ENCODE measurements at places on chromosomes 3 and 15.

DNA sequence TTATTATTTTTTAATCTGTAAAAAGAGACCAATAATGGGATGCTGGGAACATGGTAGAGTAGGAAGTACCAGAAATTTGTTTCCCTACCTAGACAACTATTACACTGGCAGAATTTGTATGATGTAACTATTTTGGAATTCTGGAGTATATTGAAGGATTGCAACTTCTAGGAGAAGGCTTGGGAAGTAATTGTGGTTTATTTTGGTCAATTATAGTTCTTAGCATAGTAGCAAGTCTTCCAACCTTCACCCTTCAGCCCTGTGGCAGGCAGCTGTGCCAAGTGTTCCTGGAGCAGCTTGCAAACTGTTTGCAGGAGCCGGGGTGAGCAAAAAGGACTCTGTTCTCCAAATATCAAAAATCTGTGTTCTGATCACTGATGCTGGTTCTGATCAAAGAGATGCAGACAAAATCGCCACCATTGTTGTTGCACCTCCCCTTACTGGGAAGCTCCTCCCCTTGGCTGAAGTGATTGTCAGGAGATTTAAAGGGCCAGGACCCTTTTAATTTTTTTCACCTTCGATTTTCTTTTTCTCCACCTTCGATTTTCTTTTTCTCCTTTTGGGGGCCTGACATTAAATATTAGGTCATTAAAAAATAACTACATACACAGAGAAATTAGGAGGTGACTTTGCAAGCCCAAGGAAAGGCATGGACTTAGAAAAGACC is 363.3 kb downstream of the SLC9A9 start:
- DNase-seq: no peak

- DNase-seq: no peak
Measured at GRCh38 chr3:173826901-173827609, 429.5 kb downstream of the NLGN1 start.

DNA sequence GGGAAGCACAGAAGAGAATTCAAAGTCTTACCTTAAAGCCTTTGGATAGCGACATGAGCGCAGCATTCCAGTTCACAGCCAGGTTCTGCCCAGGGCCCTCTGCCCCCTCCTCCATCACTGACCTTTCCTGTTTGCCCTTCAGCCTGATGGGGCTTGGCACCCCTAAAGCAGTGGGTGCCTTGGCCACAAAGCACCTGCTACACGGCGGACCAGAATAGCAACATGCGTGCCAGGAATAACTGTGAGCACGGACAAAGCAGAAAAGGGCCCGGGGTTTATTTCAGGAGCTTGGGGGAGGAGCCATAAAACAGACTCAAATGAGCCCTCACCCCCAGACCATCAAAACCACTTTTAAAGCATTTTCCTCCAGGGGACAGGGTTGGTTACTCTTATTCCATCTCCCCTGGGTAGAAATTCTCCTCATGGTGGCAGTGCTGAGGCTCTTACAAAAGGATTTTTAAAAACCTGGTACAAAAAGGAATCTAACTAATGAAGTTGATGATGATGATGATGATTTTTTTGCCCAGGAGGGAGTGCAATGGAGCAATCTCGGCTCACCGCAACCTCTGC is 135.4 kb downstream of the KLF13 start:
- no peak for DNase-seq

GRCh38 chr15:82043796-82044372 is 1.9 kb downstream of the MEX3B start:
- DNase-seq: no peak

GRCh38 chr15:66220601-66221000 is 32.9 kb downstream of the MEGF11 start:
- no peak for DNase-seq

DNA sequence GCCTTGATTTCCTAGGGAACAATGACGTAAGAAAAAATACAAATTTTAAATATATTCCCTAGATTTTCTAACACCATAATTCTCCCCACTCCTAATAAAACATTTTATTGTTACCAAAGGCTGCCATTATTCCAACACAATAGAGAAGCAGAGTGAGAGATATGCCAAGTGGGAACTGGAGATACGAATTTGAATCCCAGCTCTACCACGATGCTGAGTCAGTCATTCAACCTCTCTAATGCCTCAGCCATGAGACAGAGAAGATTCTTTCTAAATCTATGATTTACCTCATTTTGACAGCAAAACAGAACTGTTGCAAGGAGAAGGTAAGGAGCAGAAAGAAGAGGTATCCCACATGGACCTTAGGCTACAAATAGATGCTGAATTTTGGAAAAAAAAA is 112.5 kb downstream of the IGF2BP2 start:
- no peak for DNase-seq

DNA sequence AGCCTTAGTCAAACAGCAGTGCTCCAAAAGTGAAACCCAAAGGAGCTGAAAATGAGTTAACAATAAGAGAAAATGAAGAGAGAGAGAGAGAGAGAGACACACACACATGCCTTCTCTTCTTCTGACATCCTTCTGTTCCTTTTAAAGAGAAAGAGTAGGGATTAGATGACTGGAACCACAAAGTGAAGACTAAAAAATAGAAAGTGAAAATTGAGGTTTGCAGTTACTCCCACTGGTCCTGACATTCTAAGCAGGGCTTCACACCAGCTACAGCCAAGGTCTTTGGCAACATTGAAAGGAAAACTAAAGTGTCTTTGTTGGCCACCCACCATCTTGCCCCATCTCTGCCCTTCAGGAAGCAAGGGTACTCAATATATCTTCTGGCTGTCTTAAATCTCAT is 59.2 kb downstream of the USP50 start:
- no peak for DNase-seq
